ENCODE measurements at places on chromosomes 12 and 14.

GRCh38 chr12:106135781-106136180 is 3.0 kb downstream of the NUAK1 start:
- DNase-seq = no peak

DNA sequence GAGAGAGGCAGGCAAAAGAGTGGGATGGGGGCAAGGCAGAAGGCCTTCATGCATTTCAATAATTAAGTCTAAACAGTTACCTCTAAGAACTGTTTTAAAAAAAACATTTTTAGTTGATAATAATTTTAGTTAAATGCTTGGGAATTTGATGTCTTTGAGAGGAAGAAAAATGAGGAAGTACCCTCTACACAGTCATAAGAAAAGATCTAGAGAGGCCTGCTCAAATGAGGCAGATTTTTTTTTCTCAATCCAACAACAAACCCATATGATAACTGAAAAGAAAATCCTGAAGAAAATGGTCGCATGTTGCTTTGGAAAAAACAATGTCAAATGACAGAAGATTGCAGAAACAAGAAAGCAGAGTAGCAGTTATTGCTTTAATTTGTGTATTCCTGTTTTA is 25.6 kb downstream of the SINHCAF start:
- no peak for DNase-seq

DNA sequence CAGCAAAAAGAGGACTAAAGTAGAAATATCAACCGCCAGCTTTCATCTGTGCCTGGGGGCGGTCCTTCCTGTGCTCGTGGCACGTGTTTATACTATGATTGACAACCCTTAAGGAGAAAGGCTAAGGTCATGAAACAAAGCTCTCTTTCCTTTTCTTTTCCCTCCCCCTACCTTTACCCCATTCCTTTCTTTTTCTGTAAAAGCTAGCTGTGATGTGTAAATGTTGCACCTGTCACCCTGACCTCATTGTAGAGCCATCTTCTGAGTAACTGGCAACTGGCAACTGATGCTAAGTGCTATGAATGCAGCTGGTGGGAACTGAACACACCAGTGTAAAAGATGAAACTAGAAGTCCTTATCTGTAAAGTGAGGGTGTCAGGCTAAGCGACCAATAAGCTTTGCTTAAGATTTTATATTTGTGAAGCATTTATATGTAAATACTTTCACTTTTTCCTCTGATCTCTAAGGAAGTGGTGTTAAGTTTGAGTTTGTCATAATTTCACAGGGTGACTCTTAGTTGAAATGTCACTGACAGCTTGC is 102.8 kb upstream of the BCAT1 start:
- DNase-seq = peak; percentile 22

DNA sequence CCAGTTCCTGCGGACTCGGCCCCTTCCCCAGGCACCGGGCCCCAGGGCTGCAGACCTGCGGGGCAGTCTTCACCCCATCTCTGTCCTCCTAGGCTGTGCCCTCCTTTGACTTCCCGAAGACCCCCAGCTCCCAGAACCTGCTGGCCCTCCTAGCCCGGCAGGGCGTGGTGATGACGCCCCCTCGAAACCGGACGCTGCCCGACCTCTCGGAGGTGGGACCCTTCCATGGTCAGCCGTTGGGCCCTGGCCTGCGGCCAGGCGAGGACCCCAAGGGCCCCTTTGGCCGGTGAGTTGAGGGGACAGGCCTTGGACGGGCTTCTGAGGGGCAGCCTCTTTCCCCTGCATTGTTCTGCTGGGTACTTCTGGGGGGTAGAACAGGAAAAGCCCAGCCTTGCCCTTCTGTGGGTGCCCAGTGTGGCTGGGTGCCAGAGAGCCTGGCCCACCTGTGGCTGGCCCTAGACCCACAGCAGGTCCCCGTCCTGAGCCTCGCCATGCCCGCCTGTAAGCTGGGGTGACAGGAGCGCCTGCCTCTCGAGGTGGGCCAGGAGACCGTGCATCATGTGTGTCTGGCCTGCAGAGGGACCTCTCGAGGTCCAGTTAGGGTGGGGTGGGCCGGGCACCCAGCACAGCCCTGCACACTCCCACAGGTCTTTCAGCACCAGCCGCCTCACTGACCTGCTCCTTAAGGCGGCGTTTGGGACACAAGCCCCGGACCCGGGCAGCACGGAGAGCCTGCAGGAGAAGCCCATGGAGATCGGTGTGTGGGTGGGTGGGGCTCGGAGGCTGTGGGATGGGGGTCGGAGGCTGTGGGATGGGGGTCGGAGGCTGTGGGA is 12.6 kb upstream of the PUS1 start:
- no peak for DNase-seq

DNA sequence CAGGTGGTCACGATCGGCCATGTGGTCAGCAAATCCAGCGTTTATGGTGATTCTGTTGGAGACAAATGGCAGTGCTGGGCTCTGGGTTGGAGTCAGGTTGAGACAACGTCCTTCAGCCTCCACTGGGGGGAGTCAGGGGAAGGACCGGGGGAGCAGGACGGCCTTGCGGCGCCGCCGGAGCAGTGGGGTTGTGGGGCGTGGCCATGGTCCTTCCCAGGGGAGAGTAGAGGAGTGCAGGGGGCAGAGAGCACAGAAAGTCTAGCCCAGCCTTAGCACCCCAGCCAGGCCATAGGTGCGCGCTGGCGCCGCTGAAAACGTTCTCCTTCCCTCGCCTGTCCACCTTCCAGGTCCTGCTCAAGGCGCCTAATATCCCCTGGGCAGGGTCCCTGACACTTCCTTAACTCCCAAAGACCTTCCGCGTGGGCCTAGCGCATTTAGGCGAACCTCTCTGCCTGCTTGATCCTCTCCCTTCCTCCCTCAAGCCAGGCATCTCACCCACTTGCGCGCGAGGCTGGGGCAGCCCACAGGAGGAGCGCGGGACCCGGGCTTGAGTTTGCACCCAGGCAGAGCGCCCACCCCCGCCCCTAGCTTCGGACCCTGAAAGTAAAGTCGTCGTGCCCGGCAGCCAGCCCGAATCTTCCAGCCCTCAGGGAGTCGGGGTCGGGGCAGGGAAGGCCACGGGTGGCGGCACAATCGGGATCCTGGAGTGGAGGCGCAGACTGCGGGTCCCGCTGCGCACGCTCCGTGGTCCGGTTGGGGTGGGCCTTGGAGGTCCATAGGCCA is 3.1 kb upstream of the KIF26A start:
- no peak for DNase-seq

- no peak for DNase-seq
Measured at GRCh38 chr14:93431036-93431670, 414 bp downstream of the UNC79 start.

GRCh38 chr12:56377310-56377988 is 14.8 kb upstream of the APOF start:
- DNase-seq = no peak

- DNase-seq = no peak
Measured at GRCh38 chr12:95836185-95836609, 22.6 kb upstream of the SNRPF start.

- no peak for DNase-seq
Measured at GRCh38 chr12:72974954-72975555, 702.9 kb downstream of the TRHDE start.

DNA sequence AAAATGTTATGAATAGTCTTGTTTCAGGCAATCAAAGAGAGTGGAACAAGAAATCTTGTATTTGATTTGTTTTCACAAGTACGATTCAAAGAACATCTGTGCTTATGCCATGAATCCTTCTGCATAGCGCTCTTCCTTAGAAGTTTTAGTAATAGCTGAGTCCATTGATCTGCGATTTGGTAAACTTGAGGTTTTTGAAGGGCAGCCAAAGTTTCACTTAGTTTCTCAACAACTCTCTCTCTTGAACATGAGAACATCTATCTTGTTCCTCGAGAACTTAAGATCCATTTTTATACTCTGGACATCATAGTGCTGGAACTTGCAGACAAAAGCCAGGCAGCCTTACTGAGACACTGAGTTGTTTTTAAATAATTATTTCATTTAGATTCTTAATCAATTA is 96.2 kb upstream of the USP15 start:
- no peak for DNase-seq

DNA sequence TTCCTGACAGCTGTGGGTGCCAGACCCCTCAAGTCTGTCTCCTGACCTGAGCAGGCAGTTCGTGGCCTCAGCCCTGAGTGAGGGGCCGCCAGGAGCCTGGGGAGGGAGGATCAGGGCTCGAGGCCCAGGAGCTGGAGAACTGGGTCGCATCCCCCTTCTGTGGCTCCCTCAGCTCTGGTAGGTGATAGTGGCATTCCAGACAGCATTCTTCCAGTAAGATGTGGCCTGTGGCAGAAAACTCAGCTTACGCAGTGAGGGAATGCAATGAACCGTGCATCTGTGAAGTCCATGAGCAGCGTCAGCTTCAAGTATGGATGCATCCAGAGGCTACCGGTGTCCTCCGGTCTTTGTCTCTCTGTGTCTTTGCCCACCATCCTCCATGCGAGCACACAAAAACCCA is 28.4 kb upstream of the FBRSL1 start:
- DNase-seq = no peak

- DNase-seq = no peak
Measured at GRCh38 chr12:49251357-49251756, 13.5 kb upstream of the TUBA1C start.

DNA sequence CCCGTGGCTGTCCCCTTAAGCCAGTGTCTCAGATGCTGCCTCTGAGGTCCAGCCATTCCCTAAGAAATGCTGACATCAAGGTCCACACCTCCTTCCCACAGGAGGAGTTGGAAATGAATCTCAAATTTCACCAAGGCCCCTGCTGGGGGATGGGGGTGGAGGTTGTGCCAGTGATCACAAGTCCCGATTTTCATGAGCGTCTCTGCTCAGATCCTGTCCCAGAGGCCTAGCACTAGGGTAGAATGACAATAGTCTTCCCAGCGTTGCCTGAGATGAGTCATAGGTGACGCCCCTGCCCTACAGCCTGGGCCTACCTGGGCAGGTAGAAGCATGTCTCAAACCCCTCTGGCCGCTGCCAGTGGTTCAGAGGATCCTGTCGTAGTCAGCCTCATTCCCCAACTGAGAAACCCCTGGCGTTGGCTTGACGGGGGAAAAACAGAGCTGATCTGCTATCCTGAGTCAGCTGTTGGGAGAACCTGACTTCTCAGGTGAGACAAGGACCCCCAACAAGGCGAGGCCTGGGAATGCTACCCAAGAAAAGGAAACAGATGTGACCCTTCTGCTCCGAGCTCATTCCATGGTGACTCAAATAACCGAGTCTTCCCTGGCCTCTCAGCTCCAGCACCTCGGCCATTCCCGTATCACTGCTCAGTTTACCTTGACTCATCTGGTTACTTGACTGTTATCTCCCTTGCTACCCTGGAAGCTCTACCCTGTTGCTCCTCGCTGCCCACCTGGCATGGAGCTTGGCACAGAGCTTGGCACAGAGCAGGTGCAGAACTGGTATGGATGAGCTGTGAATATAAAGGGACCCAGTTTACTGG is 21.8 kb upstream of the SPPL3 start:
- no peak for DNase-seq

DNA sequence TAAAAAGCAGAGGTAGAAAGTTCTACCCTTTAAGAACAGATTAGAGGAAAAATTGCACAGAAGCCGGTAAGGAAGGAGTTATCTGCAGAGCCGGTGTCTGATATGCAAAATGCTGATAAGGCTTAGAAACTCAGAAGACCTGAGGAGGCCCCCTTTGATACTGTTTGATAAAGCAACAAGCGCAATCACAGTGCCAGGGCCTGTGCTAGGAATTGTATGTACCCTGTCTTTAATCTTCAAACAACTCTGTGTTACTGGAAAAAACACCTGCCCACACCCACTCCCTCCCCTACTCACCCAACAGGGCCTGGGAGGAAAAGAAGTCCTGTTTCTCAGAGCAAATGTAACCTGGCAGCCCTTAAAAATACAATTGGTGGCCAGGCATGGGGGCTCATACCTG is 112.7 kb upstream of the FUT8 start:
- DNase-seq = no peak

DNA sequence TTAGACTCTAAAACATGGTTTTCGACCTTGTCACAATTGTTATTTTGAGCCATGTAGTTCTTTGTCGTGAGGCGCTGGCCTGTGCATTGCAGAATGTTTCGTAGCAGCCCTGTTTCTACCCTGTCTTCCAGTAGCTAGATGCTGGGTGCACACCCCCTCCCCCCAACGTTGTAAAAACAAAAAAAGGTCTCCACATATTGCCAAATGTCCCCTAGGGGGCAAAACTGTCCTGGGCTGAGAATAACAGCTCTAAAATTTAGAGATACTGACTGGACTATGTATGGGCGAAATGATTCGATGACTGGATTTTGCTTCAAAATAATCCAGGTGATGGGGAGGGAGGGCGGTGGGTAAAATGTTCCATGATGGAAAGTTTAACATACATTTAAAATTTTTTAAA is 126.1 kb upstream of the FUT8 start:
- no peak for DNase-seq

GRCh38 chr14:102952276-102952675 is 29.8 kb downstream of the AMN start:
- no peak for DNase-seq

DNA sequence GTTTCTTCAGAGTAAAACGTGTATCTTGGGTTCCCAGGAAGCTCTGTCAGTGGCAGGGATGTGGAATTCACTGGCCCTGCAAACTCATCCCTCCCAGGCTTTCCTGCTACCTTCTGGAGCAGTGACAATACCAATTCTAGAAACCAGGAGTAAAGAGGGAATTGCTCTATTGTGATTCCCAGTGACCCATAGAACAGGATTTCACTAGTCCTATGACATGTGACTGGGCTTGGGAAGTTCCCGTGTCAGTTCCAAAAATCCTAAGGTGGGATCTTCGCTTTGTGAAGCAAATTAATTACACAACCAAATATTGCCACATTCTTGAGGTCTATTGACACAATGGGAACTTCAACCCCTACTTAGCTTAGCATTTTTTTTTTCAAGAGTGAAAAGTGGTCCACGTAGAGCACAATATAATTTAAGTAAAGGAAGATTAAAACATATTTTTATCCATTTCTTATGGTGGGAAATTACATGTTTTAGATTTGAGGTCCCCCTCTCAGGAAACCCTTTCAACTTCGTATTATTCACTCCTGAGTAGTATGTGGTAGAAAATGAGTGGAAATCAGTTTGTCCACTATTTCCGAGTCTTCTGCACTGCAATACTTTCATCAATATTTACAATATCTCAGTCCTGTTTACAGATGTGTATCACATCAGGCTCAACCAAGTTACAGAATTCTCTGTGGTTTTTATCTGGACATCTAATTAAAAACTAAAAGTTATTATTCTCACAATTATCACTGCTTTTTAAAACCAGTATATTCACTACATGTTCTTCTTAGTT is 88.9 kb upstream of the SOX5 start:
- no peak for DNase-seq

DNA sequence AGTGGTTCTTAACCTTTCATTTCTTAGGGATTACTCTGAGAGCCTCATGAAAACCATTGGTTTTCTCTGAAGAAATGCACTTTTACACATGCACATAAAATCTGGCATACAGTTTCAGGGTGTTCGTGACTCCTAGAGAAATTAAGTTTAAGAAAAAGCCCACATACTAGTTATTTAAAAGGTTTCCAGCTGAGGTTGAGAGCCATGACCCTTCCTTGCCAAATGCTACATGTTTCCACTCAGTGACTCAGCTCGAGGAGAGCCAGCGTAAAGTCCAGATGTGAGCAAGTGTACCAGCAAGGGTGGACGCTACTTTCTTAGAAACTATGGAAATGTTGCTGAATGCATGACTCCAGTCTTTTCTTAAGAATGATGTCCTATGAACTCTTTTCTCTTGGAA is 42.7 kb upstream of the FLRT2 start:
- no peak for DNase-seq
